ENCODE measurements at places on chromosomes 3 and 15.

DNA sequence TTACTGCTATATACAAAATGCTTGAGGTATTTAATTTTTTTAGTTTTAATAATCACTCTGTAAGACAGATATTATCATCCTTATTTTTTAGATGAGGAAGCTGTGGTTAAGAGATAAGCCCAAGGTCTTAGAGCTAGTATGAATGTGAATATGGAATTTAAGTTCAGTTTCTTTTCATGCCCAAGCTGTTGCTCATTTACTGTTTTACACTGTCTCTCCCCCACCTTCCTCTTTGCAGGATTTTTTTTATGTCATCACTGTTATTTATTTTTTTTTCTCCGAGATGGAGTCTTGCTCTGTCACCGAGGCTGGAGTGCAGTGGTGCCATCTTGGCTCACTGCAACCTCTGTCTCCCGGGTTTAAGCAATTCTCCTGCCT is 22.5 kb downstream of the MAP2K5 start:
- DNase-seq: no peak

- no peak for DNase-seq
These were observed 596 bp downstream of the BTD start for GRCh38 chr3:15602146-15602536.

GRCh38 chr15:78923480-78924360 is 21.1 kb downstream of the CTSH start:
- no peak for DNase-seq

DNA sequence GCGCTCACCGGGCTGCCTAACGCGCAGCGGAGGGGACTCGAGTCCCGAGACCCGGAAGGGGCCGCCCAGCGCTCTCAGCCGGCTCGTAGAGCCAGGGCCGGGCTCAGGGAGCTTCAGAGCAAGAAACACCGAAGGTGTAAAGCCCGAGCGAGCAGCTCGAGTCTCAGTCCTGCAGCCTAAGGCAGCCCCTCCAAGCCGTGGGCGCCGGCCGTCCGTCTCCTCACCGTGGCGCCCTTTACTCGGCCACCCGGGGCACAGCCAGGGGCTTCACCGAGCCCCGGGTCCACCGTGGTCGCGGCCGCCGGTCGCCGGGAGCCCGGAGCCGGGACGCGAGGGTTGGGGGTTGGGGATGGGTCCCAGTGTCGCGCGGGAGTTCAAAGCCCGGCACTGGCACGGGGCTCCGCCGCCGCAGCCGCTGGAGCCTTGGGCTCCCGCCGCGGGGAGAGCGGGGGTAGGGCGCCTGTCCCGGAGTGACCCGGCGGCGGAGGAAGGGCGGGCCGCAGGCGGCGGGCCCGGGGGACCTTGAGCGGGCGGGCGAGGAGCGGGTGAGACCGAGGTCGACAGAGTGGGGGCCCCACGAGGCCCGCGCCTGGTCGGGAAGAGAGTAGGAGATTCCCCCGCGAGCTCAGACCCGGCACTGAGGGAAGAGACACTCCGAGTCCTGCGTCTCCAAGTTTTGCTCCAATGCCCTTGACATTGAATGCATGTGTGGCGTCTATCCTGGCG is 26.9 kb upstream of the THRB start:
- DNase-seq: peak; percentile 59

DNA sequence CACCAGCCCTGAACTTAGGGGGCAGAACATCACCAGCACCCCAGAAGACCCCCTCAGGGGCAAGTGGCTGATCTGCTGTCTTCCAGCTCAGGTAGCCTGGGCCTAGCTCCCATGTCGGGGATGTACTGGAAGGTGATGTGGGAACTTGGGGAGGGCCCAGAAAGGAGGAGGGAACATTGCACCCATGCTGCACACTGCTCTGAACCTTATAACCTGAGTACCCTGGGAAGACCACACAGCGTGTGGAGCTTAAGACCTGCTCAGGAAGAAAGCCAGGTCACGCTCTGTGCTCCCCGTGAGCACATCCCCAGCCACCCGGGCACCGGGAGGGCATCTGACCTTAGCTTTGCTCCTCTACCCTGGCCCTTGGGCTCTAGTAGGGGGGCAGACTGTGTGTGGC is 159.4 kb downstream of the ATP10A start:
- DNase-seq: no peak

DNA sequence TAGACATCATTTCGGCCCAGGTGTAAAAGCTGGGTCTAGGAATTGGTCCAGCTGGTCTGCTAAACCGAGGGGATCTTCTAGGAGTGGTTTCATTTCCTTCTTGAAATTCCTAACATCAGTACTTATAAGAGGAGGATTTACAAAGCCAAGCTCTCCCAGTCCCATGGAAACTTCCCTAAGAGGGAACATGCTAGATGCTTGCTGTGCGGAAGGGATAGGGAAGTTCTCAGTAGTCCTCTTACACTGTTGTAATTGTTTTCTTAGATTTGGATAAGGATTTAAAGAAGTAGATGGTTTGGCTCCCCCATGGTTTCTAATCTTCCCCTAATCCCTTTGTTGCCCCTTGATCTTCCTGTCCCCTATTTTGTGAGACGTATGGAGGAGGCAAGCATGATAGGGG is 89.7 kb upstream of the XCR1 start:
- no peak for DNase-seq

DNA sequence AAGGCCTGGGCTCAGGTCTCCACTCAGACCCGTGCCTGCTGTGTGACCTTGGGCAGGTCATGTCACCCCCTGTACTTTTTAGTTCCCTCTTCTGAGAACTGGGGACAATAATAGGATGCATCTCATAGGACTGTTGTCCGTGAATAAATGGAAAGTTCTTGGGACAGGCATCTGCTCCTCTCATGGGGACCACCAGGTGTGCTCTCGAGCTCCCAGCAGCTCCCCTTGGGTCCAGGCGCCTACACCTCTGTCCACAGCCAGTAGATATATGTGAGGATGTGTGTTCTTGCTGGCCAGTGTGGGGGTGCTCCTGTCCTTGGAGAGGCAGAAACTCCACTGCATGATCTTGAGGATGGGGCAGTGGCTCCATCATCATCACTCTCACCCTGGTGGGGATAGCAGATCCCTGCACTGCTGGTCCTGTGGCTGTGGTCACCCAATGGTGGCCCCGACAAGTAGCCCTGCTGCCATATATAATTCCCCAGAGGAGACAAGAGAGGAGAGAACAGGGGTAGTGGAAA is 257.6 kb upstream of the TLE3 start:
- no peak for DNase-seq

DNA sequence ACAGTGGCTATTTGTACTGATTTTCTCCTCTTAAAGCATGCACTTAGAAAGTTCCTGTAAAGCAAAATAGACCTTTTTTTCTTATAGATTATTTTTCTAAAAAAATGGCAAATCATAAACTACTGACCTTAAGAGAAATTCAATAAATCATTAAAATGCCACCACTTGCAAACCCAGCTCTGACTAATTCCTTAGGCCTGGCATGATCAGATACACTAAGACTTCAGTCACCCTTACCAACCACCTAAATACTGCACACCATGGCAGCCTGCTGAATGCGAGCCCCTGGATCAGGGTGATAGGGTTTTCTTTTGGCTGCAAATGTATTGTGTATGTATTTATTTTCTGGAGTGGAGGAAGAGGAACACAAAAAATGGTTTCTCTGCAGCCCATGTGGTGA is 370.6 kb upstream of the TBL1XR1 start:
- DNase-seq: no peak

- DNase-seq: no peak
These were observed 62.4 kb upstream of the POLG start for GRCh38 chr15:89396723-89397652.

DNA sequence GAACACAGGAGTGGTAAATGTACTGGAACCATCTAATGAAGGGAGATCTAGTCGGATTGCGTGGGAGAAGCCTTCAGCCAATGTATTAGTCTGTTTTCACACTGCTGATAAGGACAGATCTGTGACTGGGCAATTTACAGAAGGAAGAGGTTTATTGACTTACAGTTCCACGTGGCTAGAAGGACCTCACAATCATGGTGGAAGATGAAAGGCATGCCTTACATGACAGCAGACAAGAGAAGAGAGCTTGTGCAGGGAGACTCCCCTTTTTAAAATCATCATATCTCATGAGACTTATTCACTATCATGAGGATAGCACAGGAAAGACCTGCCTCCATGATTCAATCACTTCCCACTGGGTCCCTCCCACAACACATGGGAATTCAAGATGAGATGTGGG is 17.0 kb downstream of the HRG start:
- DNase-seq: no peak

- no peak for DNase-seq
These were observed 20.5 kb downstream of the DCLK3 start for GRCh38 chr3:36743826-36744225.

DNA sequence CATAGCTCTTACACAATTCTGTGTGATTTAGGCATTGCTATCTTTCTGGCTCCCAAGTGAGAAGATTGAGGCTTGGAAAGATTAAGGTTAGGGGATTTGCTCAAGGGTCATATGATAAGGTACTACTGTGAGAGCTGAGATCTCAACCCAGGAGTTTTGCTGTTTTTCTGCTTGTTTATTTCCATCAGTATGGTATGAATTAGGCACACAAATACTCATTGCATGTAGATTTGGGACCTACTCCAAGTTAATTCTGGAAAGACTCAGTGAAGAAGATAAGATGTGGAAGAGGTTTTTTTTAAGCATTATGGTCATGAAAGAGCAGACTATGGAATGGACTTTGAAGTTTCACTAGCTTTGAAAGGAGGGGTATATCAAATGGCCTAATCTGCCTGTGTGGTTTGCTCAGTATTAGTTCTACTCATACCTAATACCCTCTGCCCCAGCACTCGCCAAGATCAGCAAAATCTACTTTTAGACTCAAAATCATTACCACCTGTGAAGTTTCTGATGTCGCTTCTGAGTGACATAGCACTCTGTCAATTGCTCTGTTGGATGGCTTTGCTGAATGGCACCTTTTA is 12.5 kb downstream of the MBNL1 start:
- DNase-seq: no peak

- peak; percentile 61 for DNase-seq
These were observed 226.9 kb downstream of the ZNF385D start for GRCh38 chr3:21524133-21524532.

DNA sequence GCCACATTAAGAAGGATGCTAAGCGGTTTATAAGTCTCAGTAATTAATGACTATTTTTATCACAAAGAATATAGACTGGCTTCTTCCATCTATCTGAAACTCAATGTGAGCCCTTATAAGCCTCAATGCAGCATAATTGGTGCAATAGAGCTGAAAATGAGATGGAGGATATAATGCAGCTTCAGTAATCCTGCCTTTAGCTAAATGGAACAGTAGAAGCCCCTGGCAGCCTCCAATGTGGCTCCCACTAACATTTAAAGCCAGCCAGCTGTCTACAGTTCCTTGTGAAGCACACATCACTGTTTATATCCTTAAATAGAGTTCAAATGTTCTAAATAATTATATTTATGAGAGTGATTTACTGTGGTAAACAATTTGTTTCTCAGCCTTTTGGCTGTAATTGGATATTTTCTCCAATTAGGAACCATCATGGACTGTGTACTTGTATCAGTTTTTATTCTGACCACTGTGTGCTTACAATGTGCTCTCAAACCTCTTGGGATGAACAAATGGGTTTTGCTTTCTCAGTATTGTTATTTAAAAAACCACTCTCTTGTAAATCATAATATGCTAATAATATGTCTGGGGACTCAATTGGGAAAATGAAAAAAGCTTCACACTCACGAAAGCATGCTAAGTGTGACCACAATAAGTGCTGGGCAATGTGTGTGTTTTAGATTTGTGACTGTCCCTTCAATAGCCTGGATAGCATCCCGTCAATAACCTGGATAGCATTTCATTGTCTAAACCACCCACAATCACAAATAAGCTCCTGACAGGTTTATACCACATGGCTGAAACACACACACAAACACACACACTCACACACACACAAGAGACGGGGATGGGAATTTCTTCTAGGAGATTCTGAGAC is 366.6 kb downstream of the GBE1 start:
- no peak for DNase-seq
